Caco-2 (cell line): ENCODE measurements at places on chromosomes 16 and 17. TPM values are rescaled to one million over a fixed set of nuclear protein-coding genes. Genes with fewer than 3 reads are reported as not detected.

The SLC22A31 gene
- total RNA-seq, result 4.9 and 6.7 TPM in 2 replicates

The RNF227 gene
- total RNA-seq, result 4.0 and 5.0 TPM in 2 replicates

GRCh38 chr17:8695241-8695640 is 49.4 kb downstream of the CCDC42 start:
- no peak overlapping the region for H3K4me3 ChIP-seq
- no peak for DNase-seq
- peaks cover 18% of the 10 kb centered on the region for H3K4me1 ChIP-seq
- no peak overlapping the region for H3K27ac ChIP-seq
- H3K27me3 ChIP-seq, result no peaks in the 10 kb centered on the region

GRCh38 chr16:1432388-1433262 is 1.7 kb downstream of the PERCC1 start:
- no peak overlapping the region for H3K27ac ChIP-seq
- H3K36me3 ChIP-seq, result no peaks in the 10 kb centered on the region
- no peaks in the 10 kb centered on the region for H3K27me3 ChIP-seq
- no peak overlapping the region for H3K4me3 ChIP-seq

- H3K27ac ChIP-seq, result peak overlapping the region; percentile 88
- DNase-seq, result no peak
- peak overlapping the region; percentile 40 for H3K4me3 ChIP-seq
- H3K27me3 ChIP-seq, result no peaks in the 10 kb centered on the region
Observed at GRCh38 chr16:28554634-28555423, 1.1 kb downstream of the SGF29 start.

DNA sequence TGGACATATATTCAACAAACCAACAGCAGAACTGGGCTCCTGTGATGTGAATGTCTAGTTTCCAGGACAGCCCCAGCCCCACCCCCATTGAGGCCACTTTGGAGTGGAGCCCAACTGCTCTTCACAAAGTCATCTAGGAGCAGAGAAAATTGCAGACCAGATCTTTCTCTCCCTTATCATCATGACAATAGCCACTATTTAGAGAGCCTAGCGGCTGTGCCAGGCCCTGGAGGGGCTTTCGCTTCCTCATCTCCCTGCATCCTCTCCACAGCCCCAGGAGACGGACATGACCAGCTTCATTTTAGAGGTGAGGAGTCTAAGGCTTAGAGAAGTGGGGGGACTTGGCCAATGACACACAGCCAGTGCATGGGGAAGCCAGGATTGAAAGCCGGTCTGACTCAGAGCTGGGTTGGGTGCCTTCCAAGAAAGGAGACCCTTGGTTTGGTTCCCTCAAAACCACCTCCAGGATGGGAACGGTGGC is 1.4 kb downstream of the PRSS8 start:
- H3K4me1 ChIP-seq, result peaks cover 76% of the 10 kb centered on the region
- no peak for DNase-seq
- no peaks in the 10 kb centered on the region for H3K27me3 ChIP-seq
- peaks cover 6% of the 10 kb centered on the region for H3K36me3 ChIP-seq
- peak overlapping the region; percentile 75 for H3K27ac ChIP-seq

DNA sequence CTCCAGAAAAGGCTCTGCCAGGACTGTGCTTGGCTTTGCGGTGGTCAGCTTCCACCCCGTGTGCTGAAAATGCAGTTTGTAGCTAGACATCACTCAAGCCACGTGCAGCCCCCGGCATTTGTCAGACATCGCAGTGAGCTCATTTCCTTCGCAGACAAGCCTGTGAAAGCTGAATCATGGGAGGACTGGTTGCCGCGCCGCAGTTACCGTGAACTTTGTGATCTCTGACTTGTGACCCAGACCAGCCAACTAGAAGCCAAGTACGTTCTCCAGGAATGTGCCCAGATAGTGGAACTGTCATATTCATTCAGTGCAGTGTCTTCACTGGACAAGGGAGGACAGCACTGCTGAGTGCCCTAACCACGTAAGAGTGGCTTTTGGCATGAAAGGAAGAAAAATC is 58.1 kb downstream of the NDE1 start:
- no peaks in the 10 kb centered on the region for H3K27me3 ChIP-seq
- H3K4me1 ChIP-seq, result no peaks in the 10 kb centered on the region
- H3K27ac ChIP-seq, result no peak overlapping the region
- H3K36me3 ChIP-seq, result no peaks in the 10 kb centered on the region; the same call in none of the 2 replicates
